ENCODE measurements at places on chromosomes 3 and 15.
A peak's percentile ranks its signal among the peaks of the same experiment; 100 is the strongest.

- no peak for DNase-seq
These were observed 749.7 kb upstream of the ARPP21 start for GRCh38 chr3:34889641-34890040.

GRCh38 chr15:26981492-26981891, 10.5 kb downstream of the GABRG3 start:
- DNase-seq: no peak

DNA sequence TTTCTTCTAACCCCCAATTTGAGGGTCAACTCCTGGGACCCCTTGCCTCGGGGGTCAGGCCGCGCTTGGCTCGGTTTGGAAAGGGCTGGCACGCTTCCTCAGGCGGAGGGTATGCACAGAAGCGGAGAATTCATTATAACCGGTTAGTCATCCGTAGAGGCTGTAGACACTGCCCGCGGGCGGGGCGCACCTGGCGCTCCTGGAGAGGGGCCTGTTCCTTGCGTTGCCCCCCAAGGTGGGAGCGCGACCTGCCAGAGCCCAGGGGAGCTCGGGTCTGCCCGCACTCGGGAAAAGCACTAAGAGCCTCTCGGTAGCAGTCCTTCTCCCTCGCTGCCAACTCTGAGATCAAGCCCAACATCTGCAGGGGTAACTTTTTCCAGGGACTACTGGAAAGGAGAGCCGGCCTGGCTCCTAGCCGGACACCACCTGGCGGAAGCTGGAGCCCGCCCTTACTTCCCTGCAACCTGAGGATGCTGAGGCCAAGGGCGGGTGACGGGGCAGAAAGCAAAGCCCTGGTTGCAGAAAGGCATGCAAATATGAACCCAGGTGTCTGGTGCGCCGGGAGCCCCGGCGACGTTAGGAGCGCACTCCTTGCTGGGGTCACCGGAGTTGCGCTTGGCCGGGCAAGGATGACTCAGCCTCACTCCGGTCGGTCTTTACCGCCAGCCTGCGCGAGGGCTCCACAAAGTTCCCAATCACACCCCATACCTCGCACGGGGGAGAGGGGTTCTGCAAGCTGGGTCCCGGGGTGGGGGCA, 1.5 kb upstream of the CACNA2D3 start:
- no peak for DNase-seq

DNA sequence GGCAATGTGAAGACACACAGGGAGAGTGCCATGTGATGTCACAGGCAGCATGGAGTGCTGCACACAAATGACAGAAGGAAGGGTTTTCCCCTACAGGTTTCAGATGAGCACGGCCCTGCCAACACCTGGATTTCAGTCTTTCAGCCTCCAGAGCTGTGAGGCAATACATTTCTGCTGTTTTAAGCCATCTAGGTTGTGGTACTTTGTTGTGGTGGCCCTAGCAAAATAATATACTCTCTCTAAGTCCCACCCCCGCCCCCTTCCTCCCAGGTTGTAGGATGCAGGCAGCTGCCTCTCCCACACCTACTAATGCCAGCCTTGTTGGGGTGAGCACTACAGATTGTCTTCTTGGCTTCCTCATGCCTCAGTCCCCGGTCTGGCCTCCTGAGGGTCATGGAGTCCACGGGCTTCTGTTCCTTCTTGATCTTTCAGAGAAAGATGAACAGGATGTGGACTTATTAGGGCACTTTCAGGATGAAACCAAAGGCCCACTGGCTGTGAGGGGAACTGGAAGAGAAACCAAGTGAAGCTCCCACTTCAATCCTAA, 180.0 kb downstream of the CD47 start:
- DNase-seq: no peak

DNA sequence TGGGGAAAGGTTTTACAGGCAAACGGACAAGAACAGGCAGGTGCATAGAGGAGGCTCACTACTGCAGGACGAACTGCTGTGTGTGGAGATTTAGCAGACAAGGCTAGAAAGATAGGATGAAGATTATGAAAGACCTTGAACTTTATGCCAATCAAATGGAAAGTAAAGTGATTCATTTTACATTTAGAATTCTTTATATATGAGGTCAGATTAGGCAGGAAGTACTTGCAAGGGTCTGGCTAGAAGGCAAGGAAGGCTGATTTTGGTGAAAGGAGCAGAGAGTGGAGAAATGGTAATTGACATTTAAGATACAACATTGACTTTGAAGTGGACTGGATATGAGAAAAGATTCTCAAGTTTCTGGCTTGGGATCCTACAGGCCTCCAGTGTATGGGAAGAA, 33.6 kb downstream of the PLSCR4 start:
- no peak for DNase-seq

GRCh38 chr3:65951836-65952505, 86.7 kb downstream of the MAGI1 start:
- no peak for DNase-seq

DNA sequence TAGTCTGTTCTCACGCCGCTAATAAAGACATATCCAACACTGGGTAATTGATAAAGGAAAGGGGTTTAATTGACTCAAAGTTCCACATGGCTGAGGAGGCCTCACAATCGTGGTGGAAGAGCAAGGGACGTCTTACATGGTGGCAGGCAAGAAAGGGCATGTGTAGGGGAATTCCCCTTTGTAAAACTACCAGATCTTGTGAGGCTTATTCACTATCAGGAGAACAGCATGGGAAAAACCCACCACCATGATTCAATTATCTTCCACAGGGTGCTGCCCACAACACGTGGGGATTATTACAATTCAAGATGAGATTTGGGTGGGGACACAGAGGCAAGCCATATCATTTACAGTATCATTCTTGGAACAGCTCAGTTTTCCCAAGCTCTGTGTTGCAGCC, 268.0 kb downstream of the SUCLG2 start:
- no peak for DNase-seq

DNA sequence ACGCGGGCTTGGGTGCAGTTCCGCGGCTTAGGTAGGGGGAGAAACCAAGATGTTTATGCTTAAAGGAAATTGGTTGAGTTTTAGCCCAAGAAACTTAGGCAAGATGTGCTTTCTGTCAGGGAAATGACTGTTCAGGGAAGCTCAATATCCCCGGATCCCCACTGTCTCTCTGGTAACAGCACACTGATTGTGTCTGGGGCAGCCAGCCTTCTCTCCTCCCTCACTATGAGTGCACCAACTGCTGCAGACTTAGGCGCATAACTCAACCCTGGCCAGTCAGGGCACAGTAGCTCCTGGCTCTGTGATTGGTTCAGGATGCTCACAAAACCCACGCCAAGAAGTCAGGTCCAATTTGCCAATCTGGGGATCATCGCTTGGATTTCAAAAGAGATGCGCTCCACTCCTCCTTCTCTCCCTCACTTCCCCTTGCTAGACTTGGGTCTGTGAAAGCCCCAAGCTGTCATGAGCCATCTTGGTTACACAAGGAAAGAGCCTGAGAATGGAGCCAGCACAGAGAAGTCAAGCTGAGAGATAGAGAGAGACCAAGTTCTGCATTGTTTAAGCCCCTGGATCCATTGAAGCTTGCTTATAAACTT, 42.5 kb upstream of the CACNA2D3 start:
- DNase-seq: no peak

DNA sequence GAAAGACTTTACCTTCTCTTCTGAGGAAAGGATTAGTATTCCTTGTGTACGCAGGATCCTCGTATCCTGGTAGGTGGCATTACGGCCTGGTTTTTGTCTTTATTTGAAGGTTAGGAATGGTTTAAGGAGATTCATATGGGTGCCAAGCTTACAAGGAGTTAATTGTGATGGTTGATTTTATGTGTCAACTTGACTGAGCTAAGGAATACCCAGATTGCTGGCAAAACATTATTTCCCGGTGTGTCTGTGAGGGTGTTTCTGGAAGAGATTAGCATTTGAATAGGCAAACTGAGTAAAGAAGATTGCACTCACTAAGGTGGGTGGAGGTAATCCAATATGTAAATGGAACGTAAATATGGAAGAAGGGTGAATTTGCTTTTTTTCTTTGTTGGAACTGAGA, 44.4 kb upstream of the ABI3BP start:
- no peak for DNase-seq

GRCh38 chr3:46900007-46900292, 22.4 kb downstream of the PTH1R start:
- DNase-seq: peak; percentile 29

DNA sequence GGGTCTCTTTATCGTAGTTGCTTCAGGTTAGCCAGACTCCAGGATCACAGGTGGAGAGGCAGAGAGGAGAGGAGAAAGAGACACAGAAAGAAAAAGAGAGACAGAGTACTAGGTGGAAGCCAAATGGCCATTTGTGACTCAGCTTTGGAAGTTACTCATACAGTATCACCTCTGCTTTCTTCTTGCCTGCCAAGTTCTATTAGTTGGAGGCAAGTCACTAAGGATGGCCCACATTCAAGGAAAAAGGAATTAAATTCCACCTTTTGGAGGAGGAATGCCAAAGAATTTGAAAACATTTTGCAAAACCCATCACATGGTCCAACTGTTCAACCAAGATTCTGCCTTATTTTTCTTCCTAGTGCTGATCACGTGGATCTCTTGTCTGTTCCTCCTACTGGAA, 291.1 kb downstream of the CHL1 start:
- DNase-seq: no peak

GRCh38 chr3:129312021-129312639, 33.5 kb downstream of the HMCES start:
- no peak for DNase-seq

DNA sequence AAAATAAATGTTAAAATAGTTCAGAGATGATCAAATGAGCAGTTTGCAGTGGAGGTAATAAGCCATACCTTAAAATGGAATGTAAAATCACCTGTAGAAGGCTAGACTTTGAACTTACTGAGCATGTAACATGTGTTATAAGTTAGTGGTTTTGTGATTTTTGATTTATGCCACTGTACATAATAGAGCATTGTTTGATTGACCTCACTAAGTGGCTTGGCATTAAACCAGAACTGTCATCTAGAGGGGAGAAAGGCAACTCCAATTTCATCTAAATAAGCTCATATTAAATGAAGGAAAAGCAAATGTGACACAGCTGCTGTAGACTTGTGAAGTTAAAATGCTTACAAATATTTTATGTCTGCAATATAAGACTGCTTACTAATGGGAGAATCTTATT, 387.9 kb downstream of the ZIC1 start:
- no peak for DNase-seq

DNA sequence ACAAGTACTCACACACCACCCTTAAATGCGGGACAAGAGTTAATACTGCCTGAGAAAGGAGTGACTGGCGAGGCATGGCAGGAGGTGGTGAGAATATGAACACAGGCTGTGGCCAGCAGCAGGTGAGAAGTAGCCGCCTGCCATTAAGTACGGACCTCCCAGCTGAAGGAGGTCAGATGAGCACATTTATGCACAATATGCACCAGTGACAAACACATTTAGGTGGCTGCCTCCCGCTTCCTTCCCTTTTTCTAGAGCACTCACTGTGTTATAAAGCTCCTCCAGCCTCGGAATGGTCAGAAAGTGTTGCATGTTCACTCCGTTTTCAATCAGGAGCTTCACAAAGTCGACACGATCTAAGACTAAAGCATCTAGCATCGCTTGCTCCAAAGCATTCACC, 52.4 kb downstream of the TRPM1 start:
- DNase-seq: no peak

- DNase-seq: no peak
These were observed 3.0 kb upstream of the RHO start for GRCh38 chr3:129525341-129525968.

DNA sequence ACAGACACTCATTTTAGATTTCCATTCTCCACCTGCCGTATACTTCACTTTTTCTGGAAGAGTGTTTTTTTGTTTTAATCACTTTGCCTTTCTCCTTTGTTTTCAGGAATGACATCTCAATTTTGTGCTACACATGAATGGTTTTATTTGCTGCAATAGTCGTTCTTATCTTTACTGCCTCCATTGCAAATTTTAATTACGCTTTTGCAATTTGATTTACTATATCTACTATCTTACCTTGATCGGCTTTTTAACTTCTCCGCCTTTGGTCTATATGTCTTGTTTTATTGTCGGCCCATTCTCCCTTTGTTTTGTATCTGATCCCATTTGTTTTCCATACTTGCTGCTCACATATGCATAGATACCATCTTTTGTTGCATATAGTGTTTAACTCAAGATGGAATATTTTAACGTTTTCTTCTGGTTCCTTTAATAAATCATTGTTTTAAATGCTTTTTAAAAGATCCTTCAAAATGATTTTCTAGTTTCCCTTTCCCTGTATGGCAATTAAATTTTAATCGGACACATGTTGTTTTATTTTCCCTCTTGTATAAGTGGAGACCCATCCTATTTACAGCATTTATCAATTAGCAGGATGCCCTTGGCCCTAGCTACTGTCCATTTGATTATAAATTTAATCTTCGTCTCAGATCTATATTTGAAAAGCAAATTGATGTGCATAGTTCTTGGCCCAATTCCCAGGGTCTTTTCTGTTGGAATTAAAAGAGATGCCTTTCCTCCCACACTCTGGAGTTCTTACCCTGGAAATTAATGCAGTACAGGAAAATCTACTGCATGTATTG, 97.2 kb upstream of the CNTN4 start:
- DNase-seq: no peak

DNA sequence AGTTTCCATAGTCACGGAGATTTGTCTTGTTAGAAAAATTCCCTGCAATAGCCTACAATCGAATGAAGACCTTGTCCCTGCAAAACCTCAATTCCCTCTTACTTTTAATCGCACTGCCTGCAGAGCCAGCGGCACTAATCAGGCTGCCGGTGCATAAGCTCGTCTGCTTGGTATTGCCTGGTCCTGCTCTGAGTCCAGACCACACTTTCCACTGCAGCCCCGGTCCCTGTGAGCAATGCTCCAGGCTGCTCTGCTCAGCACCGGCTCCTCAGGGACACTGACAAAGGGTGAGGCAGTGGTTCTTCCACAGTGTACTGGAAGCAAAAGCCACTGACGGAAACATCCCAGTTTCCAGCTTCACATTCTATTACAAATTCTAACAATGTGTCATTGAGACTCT, 164.3 kb downstream of the OCA2 start:
- DNase-seq: no peak

DNA sequence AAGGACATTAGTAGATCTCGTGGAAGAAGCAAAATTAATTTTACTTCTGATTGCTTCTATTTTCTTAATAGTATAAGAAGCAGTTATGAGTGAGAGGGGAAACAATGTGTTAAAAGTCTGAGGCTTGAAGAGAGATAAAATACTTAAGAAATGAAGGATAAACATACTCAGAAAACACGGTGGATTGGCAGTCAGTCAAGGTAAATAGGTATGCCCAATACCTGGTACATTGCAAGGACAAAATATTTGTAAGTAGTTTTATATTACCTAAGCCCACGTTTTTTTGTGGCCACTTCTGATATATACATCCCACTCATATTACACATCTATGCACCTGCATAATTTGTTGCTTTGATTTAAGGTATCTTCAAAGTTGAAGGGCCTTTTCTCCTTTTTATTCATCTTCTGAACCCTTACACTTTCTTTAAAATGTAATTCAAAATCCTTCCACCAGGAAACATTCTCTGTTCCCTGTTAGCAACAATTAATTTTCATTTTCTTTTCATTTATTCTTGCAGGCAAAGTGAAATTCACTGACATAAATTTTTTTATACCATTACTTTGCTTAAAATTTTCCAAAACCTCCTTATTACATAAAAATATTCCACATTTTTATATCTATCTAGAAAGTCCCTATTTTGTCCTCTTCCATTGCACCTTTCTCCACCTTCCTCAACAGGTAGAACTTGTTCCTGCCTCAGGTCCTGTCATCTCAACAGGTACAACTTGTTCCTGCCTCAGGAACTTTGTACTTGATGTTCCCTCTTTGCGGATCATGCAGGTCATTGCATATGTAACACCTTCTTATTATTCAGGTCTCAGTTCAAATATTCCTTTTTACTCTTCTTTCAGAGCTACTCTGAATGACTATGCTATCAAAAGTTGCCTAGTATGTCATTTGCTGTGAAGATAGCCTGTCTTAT, 755.7 kb upstream of the ALCAM start:
- DNase-seq: no peak

GRCh38 chr3:46923559-46924350, 46.2 kb downstream of the PTH1R start:
- DNase-seq: no peak
